ENCODE measurements at places on chromosomes 3 and 15.

DNA sequence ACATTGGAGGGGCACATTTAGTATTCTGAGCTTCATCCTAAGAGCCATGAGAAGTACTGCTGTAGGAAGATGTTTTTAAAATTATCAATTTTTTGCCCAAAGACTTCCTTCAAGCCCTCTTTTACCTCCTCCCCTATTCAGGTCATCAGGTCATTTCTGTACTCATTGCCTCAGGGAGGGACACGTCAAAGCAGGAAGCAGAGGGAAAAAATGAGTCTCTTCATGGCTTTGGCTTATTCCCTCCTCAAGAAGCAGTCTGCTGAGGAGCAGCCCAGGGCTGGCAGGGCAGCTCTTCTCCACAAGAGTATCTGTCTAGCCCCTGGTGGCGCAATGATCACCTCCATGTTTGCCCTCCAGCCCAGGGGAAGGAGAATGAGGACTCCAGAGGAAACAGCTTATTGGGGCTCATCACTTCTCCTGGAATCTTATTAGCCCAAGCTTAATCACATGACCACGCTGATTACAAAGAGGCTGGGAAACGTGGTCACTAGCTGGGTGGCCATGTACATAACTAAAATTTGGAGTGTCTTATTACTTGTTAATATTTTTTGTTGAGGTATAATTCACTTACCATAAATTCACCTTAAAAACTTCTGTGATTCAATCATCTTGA is 44.2 kb upstream of the GATA2 start:
- DNase-seq: no peak

GRCh38 chr3:100155128-100155527 is 40.8 kb upstream of the FILIP1L start:
- no peak for DNase-seq

- DNase-seq: no peak
These were observed 163.1 kb upstream of the GALNT15 start for GRCh38 chr3:16011376-16011775.

GRCh38 chr3:140629357-140630137 is 48.3 kb upstream of the TRIM42 start:
- DNase-seq: no peak

- DNase-seq: no peak
These were observed 14.0 kb downstream of the ABHD5 start for GRCh38 chr3:43704697-43705096.

- no peak for DNase-seq
These were observed 884.0 kb upstream of the CADM2 start for GRCh38 chr3:84074767-84075166.

DNA sequence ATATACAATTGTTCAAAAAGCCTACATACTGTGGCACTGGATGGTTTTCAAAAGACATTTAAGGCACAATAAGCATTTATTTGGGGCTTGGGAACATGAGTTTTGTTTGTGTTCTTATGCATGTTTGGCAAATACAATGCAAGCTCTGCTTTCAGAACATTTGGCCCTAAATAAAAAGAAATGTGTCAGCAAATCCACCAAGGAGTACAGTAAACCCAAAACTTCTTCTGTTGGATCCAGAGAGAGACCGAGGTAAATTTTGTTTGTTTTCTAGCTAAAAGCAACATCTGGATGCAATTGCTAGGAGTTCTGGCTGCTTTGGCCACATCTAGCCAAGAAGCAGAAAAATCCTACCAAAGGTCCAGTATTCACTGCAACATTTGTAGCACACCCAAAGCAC is 168.8 kb downstream of the DCLK3 start:
- DNase-seq: no peak

- DNase-seq: peak; percentile 24
These were observed 32.4 kb downstream of the SELENOT start for GRCh38 chr3:150635526-150635925.

DNA sequence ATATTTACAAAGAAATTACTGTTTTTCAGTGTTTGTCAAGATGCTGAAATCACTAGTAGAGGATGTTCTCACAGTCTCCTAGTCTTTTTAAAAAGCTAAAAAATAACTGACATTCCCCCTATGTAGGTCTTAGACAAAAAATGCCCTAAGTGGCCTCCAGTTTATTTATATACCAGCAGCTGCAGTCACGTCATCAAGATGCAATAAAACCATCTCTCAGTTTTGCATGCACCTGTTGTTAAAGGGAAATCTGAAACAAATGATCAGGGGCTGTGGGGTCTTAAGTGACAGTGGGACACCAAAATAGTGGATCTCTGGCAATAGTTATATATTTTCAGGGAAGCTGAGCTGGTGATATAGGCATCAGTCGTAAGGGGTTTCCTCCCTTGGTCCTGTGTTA is 146.5 kb upstream of the ARPP21 start:
- DNase-seq: no peak

DNA sequence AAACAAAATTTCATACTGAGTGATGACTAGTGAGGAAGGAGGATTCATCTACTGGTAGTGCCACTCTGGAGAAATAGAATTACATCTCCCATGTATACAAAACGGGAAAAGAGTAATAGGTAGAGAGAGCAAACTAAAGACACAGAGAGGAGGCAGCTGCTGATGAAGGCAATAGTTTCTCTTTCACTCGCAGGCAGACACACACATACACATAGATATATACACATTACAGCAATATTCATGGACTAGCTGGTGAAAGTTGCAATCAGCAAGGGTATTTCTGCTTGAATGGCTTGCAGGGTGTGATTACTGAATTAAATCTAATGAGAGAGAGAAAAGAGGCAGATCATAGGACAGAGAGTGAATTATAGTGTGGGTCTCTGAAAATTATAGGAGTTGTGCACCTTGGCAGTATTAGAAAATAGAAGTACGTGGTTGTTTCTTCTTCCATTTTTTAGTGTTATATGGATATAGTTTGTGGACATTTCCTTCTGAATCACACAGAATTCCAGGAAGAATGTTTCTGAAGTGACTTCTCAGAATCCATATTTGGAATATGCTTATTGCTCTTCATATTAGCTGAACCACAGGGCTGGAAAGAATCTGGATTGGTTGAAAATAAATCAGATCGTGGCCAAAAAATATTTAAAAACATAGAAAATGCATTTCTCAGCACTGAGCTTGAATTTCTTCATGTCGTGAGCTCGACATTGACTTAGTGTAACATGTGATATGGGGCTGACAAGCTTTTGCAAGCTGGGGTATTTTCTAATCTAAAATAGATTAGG is 991.2 kb downstream of the TUSC7 start:
- no peak for DNase-seq

GRCh38 chr3:153285194-153285641 is 123.2 kb downstream of the RAP2B start:
- no peak for DNase-seq

DNA sequence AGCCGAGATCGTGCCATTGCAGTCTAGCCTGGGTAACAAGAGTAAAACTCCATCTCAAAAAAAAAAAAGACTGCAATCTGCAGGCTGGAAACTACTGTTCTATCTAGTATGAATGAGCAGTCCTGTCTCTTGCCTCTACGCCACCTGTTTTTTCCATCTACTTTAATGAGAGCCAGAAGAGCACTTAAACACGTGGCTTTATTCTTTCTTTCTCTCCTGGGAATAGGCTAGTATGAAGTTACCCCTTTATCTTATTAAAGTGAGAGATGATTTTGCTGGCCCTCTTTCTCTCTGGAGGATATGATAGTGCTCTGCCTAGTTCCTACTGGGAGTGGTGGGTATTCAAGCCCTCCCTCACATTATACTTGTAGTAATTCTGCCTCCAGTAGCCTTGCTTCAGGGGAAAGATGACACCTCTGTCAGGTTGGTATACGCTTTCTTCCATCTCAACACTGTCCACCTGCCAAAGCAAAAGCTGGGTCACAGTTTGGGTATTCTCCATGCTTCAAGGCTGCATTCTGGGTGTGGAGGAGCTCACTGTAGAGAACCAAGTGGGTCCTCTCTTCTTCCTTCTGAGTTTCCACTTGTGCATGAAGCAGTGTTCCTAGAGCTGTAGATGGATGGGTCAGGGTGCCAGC is 17.8 kb downstream of the MAPKBP1 start:
- DNase-seq: no peak

DNA sequence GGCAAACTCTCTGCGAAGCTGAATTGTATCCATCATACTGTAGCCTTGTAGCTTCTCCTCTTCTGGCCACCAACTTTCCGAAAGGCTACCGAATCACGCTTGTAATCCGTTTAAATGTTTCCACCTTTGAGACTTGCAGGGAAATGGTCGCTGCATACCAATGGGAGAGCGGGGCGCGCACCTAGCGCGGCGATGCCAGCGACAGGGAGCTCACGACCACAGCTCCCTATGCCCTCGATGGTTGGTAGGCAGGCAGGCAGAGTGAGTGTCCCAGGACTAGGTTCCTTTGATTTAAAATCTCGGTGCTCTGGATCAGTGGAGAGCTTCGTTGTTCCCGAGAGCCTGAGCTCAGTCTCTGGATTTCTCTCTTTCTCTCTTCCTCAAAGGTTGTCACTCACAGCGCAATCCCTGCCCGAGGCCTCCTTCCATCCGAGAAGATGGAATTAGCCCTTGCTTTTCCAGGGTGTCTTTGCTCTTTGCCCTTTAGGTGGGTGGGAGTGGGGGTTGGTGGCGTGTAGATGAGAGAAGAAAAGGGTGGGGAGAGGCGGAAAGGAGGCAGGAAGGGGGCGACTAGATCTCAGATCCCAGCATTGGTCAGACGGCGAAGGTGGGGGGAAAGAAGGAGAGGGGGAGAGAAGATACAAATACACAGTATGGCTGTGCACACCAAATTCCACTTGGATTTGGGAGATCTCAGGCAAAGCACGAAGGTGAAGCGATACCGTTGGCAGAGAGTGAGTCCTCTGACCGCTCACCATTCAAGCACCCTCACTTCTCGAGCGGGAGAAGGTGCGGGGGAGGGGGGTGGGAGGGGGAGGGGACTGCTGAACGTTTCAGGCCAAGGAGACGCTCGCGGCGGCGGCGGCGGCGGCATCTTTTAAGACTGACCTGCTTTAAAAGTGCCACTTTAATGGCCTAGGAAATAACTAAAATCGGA is at the start of gene SLITRK3:
Gene SLITRK3 (minus strand): TSS at position 745 of the 937 bp plus-strand sequence. CDS start 5,554 bp downstream, outside the sequence.
- no peak for DNase-seq

- DNase-seq: no peak
These were observed 39.3 kb upstream of the PPP4R2 start for GRCh38 chr3:72957297-72957696.

GRCh38 chr3:41222501-41222900 is 23.2 kb downstream of the CTNNB1 start:
- DNase-seq: no peak

GRCh38 chr15:68789091-68789490 is 31.6 kb downstream of the ANP32A start:
- DNase-seq: no peak

GRCh38 chr3:10614168-10614567 is 108.8 kb upstream of the ATP2B2 start:
- no peak for DNase-seq

GRCh38 chr3:152155246-152156020 is 113.3 kb upstream of the MBNL1 start:
- DNase-seq: no peak

GRCh38 chr3:82002491-82002890 is 241.0 kb upstream of the GBE1 start:
- no peak for DNase-seq

- DNase-seq: no peak
These were observed 147.1 kb downstream of the NUP210 start for GRCh38 chr3:13272831-13273603.

GRCh38 chr3:155188031-155188430 is 105.5 kb downstream of the STRIT1 start:
- DNase-seq: no peak

DNA sequence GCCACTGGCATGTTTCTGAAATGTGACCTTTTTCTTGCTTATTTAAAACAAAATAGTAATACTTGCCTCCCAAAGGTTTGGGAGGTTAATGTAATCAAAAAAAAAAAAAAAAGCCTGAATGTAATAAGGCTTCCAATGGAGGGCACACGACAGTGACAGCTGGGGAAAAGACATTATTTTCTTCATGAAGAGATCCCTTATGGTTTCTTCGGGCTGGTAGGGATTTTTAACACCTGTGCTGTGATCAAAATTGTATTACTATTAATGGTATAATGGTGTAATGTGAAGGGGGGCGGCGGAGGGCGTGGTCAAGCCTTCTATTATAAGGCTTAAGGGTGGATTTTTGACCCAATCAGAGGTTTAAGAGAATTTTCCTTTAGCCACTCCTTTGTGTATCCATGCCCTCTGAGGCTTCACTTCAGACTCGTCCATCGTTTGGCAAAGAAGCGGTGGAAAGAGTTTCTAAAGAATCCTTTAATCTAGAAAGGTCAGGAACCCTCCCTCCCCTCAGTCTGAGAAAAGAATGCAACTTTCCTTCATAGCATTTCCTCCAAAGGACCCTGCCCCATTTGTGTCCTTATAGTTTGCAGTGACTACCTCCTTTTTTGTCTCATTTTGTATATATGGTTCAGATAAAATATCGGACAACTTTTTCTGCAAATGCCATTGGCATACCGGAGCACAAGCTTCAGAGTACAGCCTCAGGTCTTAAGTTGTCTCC is 89.5 kb upstream of the CHD2 start:
- DNase-seq: no peak

DNA sequence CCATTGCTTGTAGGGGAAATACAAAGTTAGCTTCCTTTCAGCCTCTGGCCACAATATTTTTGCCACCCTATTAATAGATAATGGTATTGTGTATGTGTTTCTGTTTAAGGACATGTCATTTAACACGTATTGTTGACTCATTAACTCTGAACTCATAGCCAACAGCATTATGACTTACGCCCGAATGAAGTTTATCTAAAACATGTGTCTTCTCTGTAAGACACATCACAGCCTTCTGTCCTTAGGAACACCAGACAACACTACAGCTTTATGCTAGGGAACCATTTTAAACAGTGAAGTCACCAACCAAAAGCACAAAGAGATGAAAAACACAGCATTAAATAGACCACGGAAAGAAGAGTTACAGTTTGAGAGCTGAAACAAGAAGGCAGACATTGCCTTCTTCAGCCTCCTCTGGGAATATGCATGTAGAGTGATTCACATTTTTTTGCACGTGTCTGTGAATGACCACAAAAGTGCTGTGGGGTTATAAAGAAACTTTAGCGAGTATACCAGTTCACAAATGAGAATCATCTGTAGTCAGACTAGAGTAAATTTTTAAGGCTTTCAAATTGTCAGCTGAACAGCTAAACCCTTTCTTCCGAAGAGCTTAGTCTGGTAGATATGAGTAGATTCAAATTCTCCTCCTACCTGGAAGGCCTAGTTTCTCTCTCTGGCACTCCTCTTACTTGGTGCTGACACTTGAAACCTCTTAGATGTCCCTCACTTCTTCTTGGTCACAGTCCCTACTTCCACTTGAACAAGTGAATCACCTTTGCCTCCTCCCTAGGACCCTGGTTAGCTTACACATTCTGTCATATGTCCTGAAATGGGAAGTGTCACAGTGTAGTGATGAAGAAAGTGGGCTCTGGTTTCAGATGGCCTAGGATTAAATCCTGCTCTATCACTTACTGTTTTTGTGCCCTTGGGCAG is 32.2 kb downstream of the MCTP2 start:
- DNase-seq: no peak

DNA sequence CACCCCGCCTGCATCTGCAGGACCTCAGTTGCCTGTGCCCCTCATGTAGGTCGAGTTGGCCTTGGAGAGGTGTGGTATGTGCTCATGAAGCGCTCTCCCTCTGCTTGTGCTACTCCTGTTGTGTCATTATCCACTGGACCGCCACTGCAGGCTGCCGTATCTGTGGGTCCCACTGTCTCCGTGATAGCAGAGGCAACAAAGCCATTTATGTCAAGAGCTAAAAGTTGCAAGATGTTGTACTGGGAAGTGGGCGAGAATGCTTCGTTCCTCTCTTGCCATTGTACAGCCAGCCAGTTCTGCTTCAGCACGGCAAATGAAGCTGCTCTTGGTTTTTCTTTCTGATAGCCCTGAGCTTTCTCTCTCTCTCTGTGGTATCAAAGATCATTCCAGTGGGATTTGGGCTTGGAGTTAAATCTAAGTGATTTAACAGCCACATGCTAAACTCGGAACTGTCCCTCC is 89.0 kb downstream of the TMEM212 start:
- no peak for DNase-seq

GRCh38 chr3:52396011-52396906 is 48.6 kb downstream of the SEMA3G start:
- no peak for DNase-seq

Measured in DND-41 (cell line).